Vagina (tissue), 2 donors: ENCODE measurements at places on chromosomes 2 and 18.

GRCh38 chr2:29662861-29663260, 258.5 kb downstream of the ALK start:
- H3K36me3 ChIP-seq, result no peaks in the 10 kb centered on the region
- DNase-seq, result no peak
- H3K27ac ChIP-seq, result no peak overlapping the region
- no peaks in the 10 kb centered on the region for H3K27me3 ChIP-seq

DNA sequence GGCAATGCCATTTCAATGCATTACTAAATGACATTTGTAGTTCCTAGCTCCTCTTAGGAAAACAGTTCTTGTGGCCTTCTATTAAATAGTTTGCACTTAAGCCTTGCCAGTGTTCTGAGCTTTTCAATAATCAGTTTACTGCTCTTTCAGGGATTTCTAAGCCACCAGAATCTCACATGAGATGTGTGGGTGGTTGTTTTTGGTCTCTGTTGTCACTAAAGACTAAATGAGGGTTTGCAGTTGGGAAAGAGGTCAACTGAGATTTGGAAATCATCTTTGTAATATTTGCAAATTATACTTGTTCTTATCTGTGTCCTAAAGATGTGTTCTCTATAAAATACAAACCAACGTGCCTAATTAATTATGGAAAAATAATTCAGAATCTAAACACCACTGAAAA, 45.3 kb downstream of the HADHB start:
- H3K36me3 ChIP-seq, result no peaks in the 10 kb centered on the region
- no peaks in the 10 kb centered on the region for H3K27me3 ChIP-seq

DNA sequence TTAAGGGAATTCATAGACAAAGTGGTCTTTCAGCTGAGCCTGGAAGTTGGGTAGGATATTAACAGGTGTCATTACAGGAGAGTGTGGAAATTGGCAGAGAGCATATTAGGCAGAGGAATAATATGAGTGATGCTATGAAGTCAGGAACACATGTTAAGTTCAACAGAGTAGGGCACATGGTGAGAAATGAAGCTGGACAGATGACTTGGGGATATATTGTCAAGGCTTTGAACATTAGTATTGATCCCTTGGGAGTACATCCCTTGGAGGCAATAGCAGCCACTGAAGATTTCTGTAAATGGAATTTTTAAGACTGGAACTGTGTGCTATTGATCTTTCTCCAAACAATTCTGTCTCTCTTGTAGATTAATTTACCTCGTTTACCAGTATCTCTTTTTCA, 170.7 kb downstream of the SCG2 start:
- no peaks in the 10 kb centered on the region for H3K36me3 ChIP-seq
- no peak overlapping the region for H3K27ac ChIP-seq
- H3K4me3 ChIP-seq, result no peak overlapping the region
- DNase-seq, result no peak
- no peaks in the 10 kb centered on the region for H3K27me3 ChIP-seq

DNA sequence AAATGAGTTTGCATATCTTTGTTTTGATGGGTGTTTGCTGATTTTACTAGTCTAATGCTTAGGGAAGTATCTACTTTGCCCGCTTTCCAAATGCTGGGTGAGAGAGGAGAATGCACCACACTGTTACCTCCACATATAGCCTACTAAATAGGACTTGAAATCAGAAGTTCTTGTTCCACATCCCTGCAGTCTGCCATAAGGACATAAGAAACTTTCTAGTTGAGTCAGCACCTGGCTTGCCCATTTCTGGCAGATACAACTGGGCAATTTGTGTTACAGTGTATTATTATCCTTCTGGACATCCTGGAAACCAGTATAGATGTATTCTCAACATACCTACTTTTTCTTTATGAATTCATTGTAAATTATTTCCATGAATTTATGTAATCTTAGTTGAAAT, 29.5 kb downstream of the ANXA4 start:
- H3K36me3 ChIP-seq, result no peaks in the 10 kb centered on the region
- peaks cover 71% of the 10 kb centered on the region for H3K4me1 ChIP-seq
- H3K27ac ChIP-seq, result peak overlapping the region; percentile 91

GRCh38 chr2:101190747-101191516, 39.8 kb upstream of the TBC1D8 start:
- H3K36me3 ChIP-seq, result no peaks in the 10 kb centered on the region
- DNase-seq, result no peak
- H3K4me1 ChIP-seq, result peaks cover 10% of the 10 kb centered on the region
- no peak overlapping the region for H3K4me3 ChIP-seq

DNA sequence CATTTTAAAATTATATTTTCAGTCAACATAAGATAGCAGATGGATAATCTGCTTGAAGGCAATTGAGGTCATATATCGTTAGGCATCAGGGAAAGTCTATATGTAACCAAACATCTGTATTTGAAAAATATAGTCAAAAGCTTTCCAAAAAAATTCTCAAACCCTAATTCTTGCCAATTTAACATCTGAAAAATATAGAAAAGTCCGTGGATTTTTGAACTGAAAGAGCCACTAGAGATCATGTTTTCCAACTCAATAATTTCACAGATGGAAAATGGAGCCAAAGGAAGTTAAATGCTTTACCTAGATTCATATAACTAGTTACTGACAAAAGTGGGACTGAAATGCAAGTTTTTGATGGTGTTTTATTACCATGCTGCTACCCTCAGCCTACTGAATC, 185.1 kb upstream of the ZNF804A start:
- DNase-seq, result no peak
- H3K4me1 ChIP-seq, result no peaks in the 10 kb centered on the region
- H3K4me3 ChIP-seq, result no peak overlapping the region
- H3K27ac ChIP-seq, result no peak overlapping the region
- no peaks in the 10 kb centered on the region for H3K36me3 ChIP-seq

- H3K36me3 ChIP-seq, result no peaks in the 10 kb centered on the region
- H3K27ac ChIP-seq, result no peak overlapping the region
- H3K27me3 ChIP-seq, result no peaks in the 10 kb centered on the region
Observed at GRCh38 chr2:56666777-56667176, 483.0 kb downstream of the CCDC85A start.

GRCh38 chr2:71832388-71832787, 315.3 kb downstream of the CYP26B1 start:
- no peaks in the 10 kb centered on the region for H3K36me3 ChIP-seq
- no peak overlapping the region for H3K4me3 ChIP-seq
- no peaks in the 10 kb centered on the region for H3K27me3 ChIP-seq
- H3K27ac ChIP-seq, result no peak overlapping the region
- DNase-seq, result no peak

- DNase-seq, result no peak
- H3K4me3 ChIP-seq, result no peak overlapping the region
- no peaks in the 10 kb centered on the region for H3K27me3 ChIP-seq
- no peaks in the 10 kb centered on the region for H3K4me1 ChIP-seq
- H3K36me3 ChIP-seq, result no peaks in the 10 kb centered on the region
Observed at GRCh38 chr2:201978986-201979385, 54.7 kb upstream of the FZD7 start.

- no peaks in the 10 kb centered on the region for H3K36me3 ChIP-seq
- no peaks in the 10 kb centered on the region for H3K27me3 ChIP-seq
- no peak for DNase-seq
- H3K4me3 ChIP-seq, result no peak overlapping the region
Observed at GRCh38 chr2:186690786-186691185, 3.1 kb upstream of the FAM171B start.

- no peaks in the 10 kb centered on the region for H3K4me1 ChIP-seq
- DNase-seq, result no peak
- no peak overlapping the region for H3K27ac ChIP-seq
- no peaks in the 10 kb centered on the region for H3K27me3 ChIP-seq
Observed at GRCh38 chr2:223099561-223099960, 47.6 kb downstream of the KCNE4 start.

DNA sequence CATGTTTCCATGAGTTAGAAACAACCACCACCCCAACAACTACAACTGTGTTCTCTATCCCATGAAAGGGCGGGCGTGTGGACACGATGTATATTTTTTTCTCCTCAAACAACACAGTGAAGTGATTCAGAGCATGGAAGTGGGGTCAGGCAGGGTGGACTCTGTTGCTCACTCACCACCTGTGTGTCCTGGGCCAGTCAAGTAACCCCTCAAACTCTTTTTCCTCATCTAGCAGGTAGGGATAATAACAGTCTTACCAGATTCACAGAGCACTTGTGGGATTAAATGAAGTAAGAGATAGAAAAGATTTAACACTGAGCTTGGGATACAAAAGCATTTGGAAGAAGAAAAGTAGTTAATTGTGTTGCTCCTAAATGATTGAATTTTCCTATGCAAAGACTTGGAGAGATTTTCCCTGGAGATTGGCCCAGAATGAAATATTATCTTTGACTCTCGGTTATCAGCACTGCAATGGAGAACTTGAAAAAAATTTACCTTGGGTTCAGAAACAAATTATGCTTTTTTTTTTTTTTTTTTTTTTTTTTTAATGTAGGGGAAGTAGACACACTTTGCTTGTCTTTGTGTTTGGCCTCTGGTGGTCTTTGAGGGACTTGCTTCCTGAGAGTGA, 161.9 kb upstream of the EPAS1 start:
- H3K36me3 ChIP-seq, result no peaks in the 10 kb centered on the region
- H3K4me1 ChIP-seq, result peaks cover 24% of the 10 kb centered on the region
- no peak overlapping the region for H3K4me3 ChIP-seq
- H3K27ac ChIP-seq, result no peak overlapping the region
- no peaks in the 10 kb centered on the region for H3K27me3 ChIP-seq
- DNase-seq, result no peak
